Foreskin melanocyte (primary cell): ENCODE measurements at places on chromosomes 16 and 17.

- no peak for DNase-seq
Measured at GRCh38 chr17:65278820-65279184, 141.6 kb downstream of the RGS9 start.

DNA sequence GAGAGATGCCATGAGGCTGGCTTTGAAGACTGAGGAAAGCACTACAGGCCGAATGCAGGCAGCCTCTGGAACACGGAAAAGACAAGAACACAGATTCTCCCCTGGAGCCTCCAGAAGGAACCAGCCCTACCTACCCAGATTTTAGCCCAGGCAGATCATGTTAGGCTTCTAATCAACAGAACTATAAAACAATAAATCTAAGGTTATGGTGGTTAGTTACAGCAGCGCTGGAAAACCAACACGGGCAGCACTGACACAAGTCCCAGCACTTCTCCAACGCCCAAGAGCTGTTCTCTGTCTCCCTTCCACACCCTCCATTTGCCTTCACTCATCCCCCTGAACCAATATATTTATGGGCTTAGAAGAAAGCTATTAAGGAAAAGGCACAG lies 7.5 kb downstream of the ANKRD11 start:
- DNase-seq: no peak

DNA sequence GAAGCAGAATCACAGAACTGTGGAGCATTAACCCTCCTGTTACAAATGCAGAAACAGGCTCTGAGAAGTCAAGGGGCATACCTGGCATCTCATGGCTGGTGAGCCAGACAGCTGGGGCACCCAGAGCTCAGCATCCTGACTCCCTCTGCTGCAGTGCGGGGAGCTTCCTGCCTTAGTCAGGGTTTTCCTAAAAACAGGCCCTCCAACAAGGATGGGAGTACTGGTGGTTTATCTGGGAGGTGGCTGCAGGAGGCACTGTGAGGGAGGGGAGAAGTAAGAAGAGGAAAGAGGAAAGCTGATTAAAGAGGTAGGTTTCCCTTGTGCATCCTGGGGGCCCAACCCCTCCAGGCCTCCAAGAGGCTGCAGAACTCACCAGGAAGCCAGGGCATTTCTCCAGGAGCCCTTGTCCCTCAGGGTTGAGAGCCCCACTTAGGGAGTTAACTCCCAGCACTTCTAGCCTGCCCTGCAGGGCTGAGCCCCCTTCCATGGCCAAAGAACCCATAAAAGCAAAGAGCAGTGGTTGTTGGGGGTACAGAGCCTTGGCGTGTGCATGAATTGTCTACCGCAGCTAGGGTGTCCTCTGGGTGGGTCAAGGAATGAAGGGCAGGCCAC lies 261.5 kb upstream of the RPL38 start:
- no peak for DNase-seq

GRCh38 chr17:41666237-41666641 lies 22.4 kb upstream of the EIF1 start:
- no peak for DNase-seq

GRCh38 chr16:75007443-75007842 lies 8.6 kb downstream of the ZNRF1 start:
- DNase-seq: no peak

DNA sequence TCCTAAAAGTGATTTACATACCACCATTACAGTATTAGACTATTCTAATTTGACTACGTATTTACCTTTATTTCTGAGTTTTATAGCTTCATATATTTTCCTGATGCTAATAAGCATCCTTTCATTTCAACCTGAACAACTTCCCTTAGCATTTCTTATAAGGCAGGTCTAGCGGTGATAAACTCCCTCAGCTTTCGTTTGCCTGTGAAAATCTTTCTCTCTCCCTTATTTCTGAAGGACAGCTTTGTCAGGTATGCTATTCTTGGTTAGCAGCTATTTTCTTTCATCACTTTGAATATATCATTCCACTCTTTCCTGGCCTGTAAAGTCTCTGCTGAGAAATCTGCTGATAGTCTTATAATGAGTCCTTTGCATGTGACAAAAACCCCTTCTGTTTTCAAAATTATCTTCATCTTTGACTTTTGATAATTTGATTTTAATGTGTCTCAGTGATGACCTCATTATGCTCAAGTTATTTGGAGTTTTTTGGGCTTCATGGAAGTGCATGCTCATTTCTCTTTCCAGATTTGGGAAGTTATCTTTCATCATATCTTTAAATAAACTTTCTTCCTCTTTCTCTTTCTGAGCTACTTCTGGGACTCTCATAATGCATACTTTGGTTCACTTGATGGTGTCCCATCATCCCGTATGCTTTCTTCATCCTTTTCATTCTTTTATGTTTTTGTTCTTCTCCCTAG lies 285.4 kb upstream of the PMFBP1 start:
- DNase-seq: no peak

- DNase-seq: no peak
Measured at GRCh38 chr16:78116946-78117345, 17.5 kb downstream of the WWOX start.

DNA sequence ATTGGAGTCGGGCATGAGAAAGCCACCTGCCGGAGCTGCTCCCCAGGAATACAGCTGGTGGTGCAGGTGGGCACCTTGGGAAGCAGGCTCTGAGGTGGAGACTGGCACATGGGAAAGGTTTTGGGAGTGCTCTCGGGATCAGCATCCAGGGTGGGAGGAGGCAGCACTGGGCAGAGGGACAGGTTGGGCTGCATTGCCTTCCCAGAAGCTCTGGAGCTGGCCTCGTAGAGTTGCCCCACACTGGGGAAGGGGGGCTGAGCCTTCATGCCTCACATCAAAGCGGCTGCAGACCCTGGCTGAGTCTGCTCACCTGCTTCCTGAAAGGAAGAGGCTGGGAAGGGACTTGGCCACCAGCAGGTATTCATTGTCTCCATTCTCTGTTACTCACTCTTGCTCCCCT lies 13.5 kb upstream of the GPRC5B start:
- no peak for DNase-seq

DNA sequence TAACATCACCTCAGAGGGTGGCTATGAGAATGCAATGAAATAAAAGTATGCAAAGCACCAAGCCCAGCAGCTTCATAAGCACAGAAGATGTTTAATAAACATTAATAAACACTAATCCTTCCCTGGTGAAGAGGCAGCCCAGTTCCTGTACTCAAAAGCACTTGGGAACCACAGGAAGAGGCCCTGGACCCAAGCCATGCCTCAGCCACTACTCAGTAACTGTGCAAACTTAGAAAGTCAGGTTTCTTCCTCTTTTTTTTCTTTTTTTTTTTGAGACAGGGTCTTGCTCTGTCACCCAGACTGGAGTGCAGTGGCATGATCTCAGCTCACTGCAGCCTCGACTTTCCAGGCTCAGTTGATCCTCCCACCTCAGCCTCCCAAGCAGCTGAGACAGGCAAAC lies 5.3 kb downstream of the ARHGAP17 start:
- no peak for DNase-seq

- no peak for DNase-seq
Measured at GRCh38 chr17:28968231-28968913, 17.1 kb upstream of the PHF12 start.

DNA sequence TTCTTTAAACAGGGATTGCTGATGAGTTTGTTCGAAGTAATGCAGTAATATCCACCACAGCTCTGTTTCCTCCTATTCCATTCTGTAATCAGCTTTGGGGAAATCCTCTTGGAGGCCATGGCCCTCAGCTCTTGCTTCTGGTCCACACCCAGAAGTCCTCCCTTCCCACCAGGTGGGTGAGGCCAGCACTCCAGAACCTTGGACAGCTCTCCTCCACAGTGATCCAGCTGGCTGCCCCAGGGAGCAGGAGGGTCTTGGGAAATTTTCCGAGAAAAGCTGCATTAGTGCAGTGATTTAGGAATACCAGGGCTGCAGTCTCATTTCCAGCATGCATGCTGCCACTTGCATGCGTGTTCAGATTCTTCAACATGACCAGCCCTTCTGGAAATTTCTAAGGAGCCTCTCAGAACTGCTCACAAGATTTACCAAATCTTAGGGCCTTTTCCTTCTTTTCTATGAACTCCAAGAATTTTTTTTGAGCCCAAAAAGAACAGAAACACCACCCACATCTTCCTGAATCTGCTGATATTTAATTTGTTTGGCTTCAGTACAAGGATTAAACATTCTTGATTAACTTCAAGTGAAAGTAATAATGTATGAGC lies 4.2 kb downstream of the SMPD3 start:
- no peak for DNase-seq

DNA sequence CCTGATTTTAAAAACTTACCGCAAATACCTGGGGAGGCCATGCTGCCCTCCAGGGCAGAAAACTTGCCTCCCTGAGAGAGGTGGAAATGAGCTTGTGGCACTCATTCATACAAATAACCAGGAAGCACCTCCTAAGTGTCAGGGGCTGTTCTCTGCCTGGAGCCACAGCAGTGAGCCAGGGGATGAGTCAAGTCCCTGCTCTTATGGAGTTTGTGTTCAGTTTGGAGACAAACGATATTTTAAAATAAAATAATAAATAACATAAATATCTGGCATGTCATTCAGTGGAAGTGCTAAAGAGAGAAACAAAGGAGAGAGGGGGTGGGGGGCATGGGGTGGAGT lies 313.8 kb downstream of the C16orf95 start:
- DNase-seq: no peak

DNA sequence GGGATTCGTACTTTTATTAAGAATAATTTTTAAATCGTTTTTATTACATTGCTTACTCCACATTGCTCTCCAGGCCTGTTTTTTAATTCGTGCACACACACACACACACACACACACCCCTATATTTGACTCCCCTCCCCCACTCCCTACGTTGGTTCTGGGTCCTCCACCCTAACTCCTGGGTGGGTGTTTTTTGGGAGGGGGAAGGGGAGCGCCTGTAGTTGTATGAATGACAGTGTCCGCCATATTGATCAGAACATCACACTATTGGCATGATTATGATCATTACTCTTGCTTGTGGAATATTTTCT lies 1.3 kb downstream of the GNAO1 start:
- DNase-seq: no peak

DNA sequence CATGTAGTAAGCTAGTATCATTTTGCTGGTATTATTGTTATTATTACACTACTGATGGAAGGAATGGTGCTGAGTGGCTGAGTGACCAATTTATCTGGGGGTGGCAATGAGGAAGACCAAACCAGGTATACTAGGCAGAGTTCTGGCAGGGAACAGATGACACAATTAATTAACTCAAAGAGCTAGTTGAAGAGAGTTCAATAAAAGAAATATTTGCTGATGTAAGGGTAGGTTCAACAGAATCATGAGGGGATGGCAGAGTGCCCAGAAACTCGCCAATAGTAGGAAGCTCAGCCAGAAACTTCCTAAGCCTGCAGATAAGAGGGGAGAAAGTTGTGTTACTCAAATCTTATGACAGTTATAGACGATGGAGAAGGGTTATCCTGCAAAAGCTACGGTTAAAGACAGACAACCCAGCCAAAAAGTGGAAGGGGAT lies 352.5 kb downstream of the KCNJ2 start:
- peak; percentile 7 for DNase-seq

DNA sequence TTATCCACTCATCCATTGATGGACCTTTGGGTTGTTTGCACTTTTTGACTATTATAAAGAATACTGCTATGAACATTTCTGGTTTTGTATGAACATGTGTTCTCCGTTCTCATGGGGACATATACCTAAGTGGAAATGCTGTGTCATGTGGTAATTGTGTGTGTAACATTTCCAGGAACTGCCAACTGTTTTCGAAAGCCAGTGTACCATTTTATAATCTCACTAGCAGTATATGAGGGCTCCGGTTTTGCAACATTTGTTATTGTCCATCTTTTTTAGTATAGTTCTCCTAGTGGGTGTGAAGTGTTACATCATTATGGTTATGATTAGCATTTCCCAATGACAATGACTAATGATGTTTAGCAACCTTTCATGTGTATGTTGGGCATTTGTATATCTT lies 5.1 kb upstream of the TRIM25 start:
- DNase-seq: no peak

GRCh38 chr17:6927290-6928126 lies 68.3 kb upstream of the ALOX12 start:
- no peak for DNase-seq

- no peak for DNase-seq
Measured at GRCh38 chr17:79878329-79878947, 39.2 kb upstream of the CBX4 start.

GRCh38 chr16:53213542-53213941 lies 158.8 kb downstream of the CHD9 start:
- DNase-seq: no peak

- no peak for DNase-seq
Measured at GRCh38 chr17:76027159-76027839, at the start of gene EVPL. EVPL (minus strand) TSS chr17:76027306; CDS start chr17:76027198, 108 bp downstream.

DNA sequence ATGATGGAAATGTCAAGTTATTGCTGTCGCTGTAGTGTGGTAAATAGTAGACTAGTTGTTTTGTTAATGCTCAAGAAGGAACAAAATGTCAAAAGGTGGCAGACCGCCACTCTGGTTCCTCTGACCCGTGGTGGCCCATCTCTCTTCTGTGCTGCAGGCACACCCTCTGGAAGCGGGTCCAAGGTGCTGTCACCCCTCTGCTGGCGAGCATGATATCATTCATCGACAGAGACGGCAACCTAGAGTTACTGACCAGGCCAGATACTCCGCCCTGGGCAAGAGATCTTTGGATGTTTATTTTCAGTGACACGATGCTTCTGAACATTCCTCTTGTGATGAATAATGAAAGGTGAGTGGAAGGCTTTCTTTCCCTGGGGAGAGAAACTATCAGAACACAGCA lies 56.8 kb upstream of the ENDOV start:
- DNase-seq: no peak

DNA sequence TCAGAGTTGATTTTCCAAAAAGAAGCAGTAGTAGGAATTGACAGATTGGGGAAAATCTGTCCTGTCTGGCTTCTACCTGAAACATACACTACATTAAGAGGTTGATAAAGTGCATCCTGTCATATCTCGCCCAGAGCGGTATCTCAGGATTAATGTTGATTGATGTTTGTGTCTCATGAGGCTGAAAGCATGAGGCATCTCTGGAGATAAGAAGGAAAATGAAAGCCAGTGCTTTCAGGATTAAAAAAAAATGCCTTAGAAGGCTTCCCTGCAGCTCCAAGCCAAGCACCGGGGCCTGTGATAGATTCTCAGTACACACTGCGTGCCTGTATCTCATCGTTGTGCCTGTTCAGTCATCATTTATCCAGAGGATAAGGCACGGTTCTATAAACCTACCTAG lies 26.4 kb upstream of the CD300E start:
- no peak for DNase-seq

GRCh38 chr16:4538350-4539235 lies at the start of gene CDIP1:
CDIP1 (minus strand) TSS chr16:4538773; CDS start chr16:4514130, 24,643 bp downstream.
- peak; percentile 91 for DNase-seq
